ENCODE measurements at places on chromosomes 4 and X.

DNA sequence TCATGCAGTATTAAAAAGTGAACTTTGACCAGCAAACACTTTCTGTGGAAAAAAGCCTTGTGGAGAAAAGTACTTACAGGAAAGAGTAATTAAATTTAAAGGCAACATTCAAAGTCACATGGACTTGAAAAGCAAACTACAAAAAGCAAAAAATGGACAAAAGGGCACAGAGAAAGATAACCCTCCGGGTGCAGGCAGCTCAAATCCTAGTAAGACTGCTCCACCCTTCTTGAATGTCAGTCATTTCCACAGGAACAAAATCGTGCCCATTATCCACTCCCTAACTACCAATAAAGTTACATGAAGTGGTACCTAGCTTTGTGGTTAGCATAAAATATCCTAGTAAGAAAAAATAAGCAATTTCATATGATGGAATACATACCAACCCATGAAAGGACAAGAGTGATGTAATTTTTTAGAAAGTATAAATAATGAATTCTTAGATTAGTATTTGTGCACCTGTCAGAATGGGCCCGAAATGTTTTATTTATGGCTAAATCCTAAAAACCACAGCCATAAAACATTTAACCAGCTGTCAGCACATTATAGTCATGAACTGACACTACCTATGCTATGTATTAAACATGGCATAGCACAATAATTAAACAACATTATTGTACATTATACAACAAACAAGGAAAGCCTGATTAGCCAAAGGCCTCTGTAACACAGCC is 43.3 kb downstream of the MAML3 start:
- no peak for DNase-seq

DNA sequence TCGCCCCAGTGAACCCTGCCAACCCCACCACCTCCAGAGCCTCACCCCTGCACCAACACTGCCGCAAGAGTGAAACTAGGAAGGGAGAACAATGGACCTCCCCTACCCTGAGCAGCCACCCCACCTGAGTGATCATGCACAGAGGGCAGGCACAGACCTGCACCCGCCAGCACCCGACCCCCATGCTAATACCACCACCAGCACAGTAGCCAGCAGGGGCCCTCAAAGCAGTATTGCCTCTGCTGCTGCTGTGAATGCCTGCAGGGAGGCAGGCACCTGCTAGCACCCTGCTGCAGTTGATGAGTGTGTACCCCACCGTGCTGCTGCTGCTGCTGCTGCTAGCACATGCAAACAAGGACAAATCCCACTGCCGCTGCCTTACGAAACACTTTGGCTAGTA is 100.1 kb downstream of the RAB28 start:
- no peak for DNase-seq

DNA sequence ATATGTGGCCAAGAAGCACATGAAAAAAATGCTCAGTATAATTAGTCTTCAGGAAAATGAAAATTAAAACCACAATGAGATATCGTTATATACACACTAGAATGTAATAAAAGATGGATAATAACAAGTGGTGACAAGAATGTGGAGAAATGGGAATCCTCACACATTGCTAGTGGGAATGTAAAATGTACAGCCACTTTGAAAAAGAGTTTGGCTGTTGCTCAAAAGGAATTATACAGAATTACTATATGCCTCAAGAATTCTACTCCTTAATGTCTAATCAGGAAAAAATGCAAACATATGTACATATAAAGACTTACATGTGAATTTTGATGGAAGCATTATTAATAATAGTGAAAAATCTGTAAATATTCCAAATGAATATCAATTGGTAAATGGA is 102.2 kb downstream of the SPCS3 start:
- no peak for DNase-seq

DNA sequence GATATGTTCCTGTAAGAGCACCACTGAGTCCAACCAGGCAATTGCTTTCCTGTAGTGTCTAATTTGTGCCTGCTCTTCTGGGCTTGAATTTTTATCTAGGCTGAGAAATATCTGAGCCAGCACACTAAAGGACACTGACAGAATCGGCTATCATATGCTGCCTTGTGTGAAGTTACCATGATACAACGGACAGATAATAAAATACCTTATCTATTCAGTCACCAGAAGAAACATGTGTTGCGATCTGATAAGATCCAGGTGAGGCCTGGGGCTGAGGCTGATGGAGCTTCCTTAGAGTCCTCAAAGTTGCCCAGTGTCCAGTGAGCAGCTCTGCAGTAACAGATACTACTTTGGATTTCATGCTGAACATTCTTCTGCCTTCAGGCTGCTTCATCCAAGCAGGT is 111.8 kb downstream of the ZNF518B start:
- DNase-seq = no peak

GRCh38 chrX:119236623-119237561 is 807 bp downstream of the PGRMC1 start:
- peak; percentile 18 for DNase-seq

DNA sequence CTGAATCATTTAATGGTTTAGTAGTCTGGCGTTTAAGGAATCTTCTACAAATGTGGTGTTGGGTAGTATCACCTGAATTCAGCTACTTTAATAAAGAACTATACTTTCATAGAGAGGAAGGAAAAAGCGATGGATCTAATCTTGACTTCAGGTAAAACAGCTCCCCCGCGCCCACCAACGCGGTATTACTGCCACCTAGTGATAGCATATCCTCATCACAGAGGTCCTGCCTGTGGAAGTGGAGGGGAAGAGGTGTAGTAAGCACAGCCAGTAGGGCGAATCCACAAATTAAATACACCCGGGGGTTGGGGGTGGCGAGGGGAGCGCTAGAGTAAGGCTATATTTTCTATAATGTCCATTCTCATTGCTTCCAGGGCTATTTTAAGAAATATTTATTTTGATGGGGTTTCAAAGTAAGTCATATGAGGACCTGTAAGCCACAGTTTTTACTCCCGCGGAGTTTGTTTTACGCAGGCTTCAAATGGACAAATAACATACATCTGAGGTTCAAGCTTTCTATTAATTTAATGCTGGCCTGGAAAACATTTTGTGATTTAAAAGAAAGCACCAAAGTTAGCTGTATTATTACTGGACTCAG is 8.3 kb upstream of the DAPP1 start:
- DNase-seq = peak; percentile 69

GRCh38 chrX:79336869-79337815 is 30.0 kb downstream of the ITM2A start:
- no peak for DNase-seq

DNA sequence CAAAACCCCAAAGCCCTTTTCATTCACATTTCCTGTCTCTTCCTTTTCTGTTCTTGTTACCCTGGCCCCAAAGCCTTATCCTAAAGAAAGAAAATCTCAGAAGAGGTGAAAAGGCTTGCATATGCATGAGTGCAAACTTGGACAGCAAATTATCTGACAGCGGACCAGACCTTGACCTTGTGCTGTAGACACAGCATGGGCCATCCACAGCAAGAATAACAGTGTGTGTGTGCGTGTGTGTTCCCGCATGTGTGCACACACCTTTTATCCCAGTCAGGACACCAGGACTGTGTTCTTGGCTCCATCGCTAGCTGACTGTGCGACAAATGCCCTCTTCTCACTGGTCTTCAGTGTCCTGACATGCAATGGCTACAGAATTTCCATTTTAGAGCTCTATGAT is 35.3 kb downstream of the ZBTB49 start:
- no peak for DNase-seq

GRCh38 chr4:185261946-185262345 is 52.5 kb downstream of the SNX25 start:
- DNase-seq = no peak

- DNase-seq = no peak
Observed at GRCh38 chrX:96405842-96406241, 278.8 kb upstream of the DIAPH2 start.

DNA sequence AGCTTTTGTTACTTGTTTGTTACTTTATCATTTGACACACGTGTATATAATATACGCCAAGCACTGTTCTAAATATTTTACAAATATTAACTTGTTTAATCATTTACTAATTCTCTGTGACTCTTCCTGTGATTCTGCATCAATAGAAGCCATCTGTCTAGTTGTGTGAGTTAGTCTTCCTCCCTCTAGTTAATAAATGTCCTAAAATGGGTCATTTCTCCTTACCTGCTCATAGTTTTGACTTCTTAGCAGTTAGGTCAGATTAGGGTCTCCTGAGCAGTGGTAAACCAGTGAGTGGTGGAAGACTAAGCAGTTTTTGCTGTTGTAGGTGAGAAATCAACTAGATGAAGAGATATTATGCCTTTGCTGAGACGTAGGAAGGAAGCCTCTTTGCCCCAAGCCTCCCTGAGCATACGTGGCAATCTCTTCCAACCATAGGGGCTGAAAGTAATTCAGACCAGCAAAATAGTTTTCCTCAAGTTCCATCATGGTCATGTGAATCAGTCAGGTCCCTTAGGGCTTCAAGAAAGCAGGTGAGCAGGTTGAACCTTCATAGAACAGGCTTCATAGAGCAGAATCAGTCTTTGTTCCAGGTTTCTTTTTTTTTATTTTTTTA is 38.7 kb upstream of the THOC2 start:
- no peak for DNase-seq

- no peak for DNase-seq
Observed at GRCh38 chrX:115413246-115413878, 123.8 kb downstream of the LUZP4 start.

DNA sequence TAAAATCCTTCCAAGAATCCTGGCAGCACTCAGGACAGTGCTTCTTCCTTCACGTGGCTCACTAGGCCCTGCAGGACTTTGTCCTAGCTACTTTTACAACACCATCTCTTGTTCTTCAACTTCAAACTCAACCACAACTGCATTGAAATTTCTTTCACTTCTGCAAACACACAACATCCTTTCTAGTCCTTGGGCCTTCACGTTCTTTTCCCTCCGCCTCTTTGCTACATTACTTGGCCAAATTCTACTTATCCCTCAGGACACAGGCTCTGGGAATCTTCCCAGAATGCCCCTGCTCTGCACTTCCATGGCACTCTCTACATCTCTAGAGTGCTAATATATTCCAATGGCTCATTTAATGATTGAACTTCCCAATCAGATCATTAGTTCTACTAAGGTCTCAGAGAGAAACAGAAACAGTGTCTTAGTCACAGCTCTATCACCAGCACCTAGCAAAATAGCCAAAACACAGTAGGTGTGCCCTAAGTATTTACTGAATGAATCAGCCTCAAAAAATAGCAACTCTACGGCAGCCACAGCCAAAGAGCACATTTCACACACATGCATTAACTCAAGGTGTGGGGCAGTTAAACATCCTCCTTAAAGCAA is 73.3 kb downstream of the MANBA start:
- peak; percentile 10 for DNase-seq

DNA sequence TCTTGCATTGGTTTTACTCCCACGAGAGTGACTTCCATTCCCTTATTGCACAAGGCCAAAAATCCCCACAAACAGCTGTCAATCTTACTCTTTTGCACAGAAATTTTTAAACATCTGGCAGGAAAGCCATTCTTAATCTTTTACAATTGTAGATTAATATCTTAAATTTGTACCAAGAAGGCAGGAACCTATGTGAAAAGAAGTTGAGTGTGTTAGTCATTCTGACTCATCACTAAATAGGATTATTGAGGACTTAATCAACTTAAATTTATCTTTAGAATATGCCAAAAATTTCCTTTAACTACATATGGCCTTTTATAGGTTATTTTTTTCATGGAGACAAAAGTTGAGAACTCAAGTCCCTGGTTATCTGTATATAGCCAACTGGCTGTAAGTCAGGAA is 49.0 kb upstream of the VEGFC start:
- DNase-seq = peak; percentile 52

Measured in suppressor macrophage treated with lipopolysaccharide for 1 hour (primary cell).